ENCODE measurements at places on chromosomes 3 and 15. TPM values are rescaled to one million over a fixed set of nuclear protein-coding genes. Genes with fewer than 3 reads are reported as not detected.

ANAPC13 gene
- total RNA-seq, result 41.6 TPM

PRKAR2A gene
- 27.9 TPM for total RNA-seq

CHST2 gene
- total RNA-seq, result 11.1 TPM

ZNF502 gene
- total RNA-seq, result 1.5 TPM

LRTM1 gene
- not detected for total RNA-seq

GOLGA8K gene
- not detected for total RNA-seq

PRRT3 gene
- 0.98 TPM for total RNA-seq

AGTR1 gene
- total RNA-seq, result 0.16 TPM

IL16 gene
- not detected for total RNA-seq

CELF6 gene
- total RNA-seq, result 0.13 TPM

CCDC54 gene
- not detected for total RNA-seq

EOMES gene
- not detected for total RNA-seq

PTH1R gene
- 16.1 TPM for total RNA-seq

FAM107A gene
- total RNA-seq, result 0.13 TPM

COLQ gene
- 0.16 TPM for total RNA-seq

SAXO2 gene
- not detected for total RNA-seq

TPRG1 gene
- total RNA-seq, result not detected

ATP8B4 gene
- not detected for total RNA-seq

CHRM5 gene
- total RNA-seq, result not detected

SEMA7A gene
- total RNA-seq, result 33.8 TPM

MST1R gene
- total RNA-seq, result 2.0 TPM

HES1 gene
- total RNA-seq, result 48.2 TPM

TRIM42 gene
- not detected for total RNA-seq

PAK6 gene
- total RNA-seq, result 9.0 TPM

SHC4 gene
- total RNA-seq, result 1.3 TPM

ONECUT1 gene
- total RNA-seq, result not detected

PRICKLE2 gene
- total RNA-seq, result 17.7 TPM

NRG4 gene
- total RNA-seq, result not detected

CORO2B gene
- 4.7 TPM for total RNA-seq

BCL6 gene
- total RNA-seq, result 26.0 TPM

GUCA1C gene
- total RNA-seq, result 1.3 TPM

DUOXA2 gene
- not detected for total RNA-seq

TMCO5A gene
- total RNA-seq, result not detected

GOLGA8S gene
- not detected for total RNA-seq

RPL39L gene
- total RNA-seq, result 45.8 TPM

FOXP1 gene
- 96.8 TPM for total RNA-seq
